ENCODE measurements at places on chromosomes 4 and X.

DNA sequence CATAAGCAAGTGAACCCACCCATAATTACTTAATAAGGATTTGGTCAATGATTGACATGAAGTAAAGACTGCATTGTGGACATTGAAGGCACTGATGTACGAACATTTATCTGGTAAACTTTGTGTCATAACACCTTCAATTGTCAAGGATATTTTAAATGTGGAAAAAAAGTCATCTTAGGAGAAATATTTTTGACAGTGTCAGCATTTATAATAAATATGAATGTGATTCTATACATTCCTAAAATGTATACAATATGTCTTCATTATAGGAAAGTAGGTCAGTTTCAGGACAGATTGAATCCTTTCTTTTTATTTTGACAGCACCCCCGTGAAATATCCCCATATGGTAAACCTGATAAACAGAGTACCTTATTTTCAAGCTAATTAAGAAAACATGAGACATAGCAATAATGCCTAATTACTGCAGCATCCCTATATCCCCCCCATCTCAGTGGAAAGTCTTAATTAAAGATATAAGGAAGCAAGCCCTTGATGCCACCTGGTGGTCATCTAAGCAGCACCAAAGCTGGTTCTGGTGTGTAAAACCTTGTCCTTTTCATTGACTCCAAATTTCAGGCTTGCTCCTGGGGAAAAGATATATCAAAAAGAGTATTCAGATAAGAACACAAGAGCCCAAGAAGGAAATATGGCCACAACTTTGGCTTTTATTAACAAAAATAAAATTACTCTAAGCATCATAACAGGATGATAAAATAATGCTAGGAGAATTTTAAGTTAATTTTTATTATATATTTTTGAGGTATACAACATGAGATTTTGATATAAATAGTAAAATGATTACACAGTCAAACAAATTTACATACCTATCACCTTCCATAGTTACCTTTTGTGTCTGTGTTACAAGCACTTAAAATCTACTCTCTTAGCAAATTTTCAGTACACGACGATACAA lies 379.7 kb downstream of the TLL1 start:
- no peak for DNase-seq

- no peak for DNase-seq
Measured at GRCh38 chr4:153877898-153878297, 89.0 kb upstream of the SFRP2 start.

DNA sequence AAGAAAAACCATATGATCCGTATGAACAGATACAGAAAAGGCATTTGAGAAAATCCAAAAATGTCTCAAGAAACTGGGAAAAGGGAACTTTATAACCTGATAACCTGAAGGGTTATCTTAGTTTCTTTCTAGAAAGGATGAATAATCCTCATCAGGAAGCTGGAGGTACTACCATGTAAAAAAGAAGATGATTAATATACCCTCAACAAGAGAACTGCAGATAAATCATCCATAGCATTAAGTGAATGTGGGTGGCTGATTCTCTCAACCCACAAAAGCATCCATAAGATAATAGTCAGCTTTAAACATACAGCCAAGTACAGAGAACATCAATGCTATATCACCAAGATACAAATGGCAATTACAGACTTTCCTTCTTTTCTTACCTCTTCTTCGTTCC lies 26.4 kb downstream of the ANAPC10 start:
- DNase-seq: no peak

- peak; percentile 26 for DNase-seq
Measured at GRCh38 chrX:1535241-1536041, 1.5 kb downstream of the P2RY8 start.

GRCh38 chr4:20983763-20984575 lies 283.7 kb downstream of the PACRGL start:
- peak; percentile 61 for DNase-seq

DNA sequence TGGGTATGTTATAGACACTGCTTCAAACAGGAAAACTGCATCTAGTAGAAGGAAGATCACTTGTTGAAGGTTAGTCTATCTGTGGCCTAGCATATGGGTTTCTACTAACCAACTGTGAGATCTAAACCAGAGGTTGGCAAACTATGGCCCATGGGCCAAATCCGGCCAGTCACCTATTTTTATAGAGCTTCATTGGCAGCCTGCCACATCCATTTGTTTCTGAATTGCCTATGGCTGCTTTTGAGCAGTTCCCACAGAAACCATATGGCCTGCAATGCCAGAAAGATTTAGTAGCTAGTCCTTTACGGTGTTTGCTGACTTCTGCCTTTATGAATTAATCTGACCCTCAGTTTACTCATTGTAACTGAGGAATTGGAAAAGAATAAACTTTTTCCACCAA lies 71.1 kb downstream of the MID1 start:
- no peak for DNase-seq

All from muscle of back (tissue), 13 donors.